ENCODE measurements at places on chromosomes 4 and X.

DNA sequence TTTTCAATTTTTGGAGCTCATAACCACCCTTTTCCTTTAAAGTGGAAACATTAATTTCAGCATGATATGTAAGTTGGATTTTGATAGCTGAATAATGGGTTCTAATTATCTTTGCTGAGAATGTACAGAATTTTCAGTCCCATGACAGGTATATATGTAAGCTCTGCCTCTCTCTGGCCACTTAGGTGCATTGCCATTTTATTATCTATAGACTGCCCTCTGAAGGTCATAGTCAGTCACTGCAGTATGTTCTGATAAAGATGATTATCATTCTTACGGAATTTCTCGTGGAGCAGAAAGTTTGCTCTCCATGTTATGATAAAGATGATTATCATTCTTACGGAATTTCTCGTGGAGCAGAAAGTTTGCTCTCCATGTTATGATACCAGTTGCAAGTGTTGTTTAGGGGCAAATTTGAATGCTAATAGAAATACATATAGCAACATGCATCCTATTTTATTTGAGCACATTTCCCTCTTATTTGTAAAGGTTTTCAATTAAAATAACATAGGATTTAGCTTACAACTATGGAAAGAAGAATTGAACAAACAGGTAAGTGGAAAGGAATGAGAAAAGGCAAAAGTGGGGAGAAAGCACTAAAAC, 10.4 kb downstream of the AFP start:
- DNase-seq, result no peak

DNA sequence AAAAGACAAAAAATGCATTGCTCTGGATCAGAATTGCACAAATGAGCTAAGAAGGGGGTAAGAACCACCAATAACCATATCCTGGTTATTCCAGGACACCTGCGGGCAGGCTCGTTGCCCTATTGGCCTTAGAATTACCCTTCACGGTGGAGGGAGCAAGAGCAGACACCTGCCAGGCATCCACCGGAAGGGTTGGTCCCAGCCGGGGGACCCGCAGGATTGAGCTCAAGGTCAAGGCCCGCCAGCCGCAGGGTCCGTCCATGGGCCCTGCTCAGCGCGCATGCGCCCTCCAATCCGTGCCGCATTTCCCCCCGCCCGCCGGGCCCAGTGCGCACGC, 575 bp downstream of the SLC25A6 start:
- no peak for DNase-seq

DNA sequence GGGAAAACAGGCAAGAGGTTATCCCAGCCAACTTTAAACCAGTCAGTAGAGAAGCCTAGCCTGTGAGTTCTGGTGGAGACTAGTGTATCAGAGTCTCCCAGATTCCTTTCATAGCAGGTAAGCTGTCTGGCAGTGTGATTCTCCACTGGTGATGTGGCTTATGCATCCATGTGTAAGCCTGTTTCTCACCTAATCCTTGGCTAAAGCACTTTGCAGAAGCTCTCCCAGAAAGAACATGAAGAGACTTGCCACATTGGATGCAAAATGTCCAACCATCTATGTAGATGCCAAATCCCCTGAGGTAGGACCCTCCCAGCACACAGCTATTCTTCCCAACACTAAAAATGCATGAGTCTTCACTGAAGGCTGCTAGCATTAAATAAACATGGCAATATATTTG, 111.7 kb downstream of the CHRNA9 start:
- no peak for DNase-seq

GRCh38 chrX:69124108-69124507, 41.1 kb downstream of the PJA1 start:
- DNase-seq, result no peak

GRCh38 chr4:137635108-137635507, 102.8 kb upstream of the PCDH18 start:
- DNase-seq, result no peak

GRCh38 chrX:9878146-9878820, 88.9 kb upstream of the CLDN34 start:
- DNase-seq, result no peak

DNA sequence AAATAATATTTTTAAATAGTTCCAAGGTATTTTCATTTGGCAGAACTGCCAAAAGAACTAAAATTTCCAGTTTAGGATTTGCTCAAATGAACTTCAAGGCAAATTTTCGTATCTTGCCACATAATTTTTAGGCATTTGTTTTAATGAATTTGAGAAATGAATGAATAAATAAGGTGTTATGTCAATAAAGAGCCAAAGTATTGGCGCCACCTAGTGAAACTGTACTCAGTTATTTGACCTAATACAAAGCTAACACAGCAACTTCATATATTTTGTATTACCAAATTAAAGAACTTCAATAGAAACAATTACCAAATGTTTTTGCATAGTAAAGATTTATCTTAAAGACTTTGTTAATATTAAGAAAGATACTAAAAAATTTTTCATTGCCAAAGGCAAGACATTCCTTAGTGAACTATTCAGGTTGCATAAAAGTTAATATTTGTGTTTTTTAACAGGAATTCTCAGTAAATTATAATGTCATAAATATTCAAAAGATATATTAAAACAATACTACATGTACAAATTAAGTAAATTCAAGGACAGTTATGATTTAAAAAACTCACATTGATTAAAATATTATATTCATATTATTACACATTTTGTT, 50.3 kb downstream of the STPG2 start:
- no peak for DNase-seq

DNA sequence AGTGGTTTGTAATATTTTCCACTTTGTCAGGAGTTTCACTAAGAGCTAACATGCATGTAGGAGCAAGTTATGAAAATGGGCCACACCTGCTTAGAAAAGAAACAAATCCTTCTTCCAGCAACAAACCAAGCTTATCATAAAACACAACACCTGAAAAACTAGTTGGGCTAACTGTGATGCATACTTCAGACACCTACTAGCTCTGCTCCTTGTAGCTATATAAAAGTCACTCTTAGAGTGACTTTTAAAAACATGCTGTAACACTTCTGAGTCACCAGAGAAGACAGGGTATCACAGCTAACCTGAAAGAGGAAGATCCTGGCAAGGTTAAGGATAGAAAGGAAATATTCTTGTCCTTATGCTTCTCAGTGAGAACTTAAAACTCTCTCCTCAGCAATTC, 3.6 kb upstream of the SLAIN2 start:
- no peak for DNase-seq

DNA sequence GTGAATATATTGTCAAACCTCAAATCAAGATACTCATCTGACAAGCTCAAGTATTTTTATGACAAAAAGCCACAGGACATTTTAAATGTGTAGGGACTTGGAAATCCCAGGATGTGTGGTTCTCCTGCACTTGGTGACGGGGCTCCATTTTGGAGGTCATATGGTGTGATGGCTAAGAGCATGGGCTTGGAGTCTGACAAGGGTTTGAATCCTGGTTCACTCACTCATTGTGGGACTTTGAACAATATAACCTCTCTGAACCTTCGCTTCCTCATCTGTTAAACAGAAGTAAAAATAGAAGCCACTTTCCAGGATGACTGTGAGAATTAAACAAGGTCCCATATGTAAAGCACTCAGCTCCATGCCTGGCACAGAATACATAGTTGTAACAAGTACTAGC, 99.6 kb downstream of the SMIM20 start:
- no peak for DNase-seq

- DNase-seq, result no peak
Measured at GRCh38 chr4:86296865-86297264, 63.0 kb downstream of the MAPK10 start.

DNA sequence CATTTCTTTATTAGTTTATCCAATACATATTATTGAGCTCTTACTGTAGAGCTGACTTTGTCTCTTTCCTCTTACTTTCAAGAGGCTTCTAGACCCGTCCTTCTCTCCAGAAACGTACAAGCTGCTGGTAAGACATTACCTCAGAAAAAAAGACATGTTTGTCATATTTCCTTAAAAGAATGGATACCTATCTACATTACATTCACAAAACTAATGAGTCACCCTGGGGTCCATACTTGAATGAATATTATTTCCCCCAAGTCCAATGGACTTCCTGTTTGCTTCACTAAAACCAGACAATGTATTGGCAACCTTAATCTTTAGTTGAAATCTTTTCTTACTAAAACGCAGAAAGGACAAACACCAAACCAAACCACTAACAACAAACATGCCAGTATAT, 176.5 kb upstream of the CLNK start:
- no peak for DNase-seq

DNA sequence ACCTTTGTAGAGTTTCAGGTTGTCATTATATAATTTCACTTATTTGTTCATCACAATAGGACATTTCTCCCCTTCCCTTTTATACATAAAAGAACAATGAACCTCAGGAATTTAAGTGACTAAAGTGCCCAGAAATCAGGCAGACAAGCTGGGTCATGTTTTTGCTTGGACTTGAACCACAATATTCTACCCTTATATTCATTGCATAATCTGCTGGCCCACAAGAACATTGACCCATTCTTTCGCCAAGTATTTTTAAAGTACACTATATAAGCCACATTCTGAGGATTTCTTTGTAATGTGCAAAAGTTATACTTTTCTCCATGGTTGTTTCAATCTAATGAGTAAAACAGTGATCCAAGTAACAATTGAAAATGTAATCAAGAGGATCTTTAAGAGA, 637.5 kb upstream of the SLIT2 start:
- no peak for DNase-seq

DNA sequence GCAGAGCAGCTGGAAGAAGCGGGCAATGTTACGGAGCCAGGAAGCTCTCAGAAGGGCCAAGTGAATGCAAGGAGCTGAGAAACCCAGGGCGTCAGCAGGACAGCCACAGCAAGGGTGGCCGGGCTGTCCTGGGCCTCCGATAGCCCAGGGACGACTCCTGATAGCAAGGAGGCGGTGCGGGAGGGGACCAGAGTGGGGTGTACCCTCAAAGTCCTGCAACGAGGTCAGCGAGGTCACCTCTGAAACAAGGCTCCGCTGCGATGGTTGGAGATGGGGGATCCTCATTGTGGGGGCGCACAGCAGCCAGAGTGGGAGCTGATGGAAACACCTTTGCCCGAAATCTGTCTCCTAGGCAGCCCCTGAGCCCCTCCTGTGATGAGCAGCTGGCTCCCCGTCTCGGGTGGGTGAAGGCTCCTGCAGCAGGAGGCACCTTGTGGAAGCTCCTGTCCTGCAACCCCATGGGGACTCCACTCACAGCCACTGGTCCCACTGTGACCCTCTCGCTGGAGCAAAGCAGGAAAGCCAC, 4.3 kb upstream of the CCNQ start:
- DNase-seq, result no peak

DNA sequence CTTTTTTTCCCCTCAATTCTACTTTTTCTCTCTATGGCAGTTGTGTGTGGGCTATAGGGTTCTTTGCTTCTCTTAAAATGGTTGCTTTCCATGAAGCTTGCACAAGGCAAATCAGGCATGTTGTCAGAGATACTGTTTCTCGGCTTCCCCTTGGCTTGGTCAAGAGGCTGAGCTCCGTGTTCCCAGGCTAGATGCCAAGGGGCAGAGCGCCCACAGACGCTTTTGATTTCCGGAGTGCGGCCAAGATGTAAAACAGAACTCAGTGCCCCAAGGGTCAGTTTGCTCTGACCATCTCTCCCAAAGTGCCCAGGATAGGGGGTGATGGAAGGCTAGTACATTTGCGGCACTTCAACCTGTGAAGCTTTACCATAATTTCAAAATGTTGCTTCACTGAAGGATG, 64.2 kb upstream of the DIPK2B start:
- DNase-seq, result no peak

- DNase-seq, result no peak
Measured at GRCh38 chrX:136106920-136107528, 40.3 kb upstream of the FHL1 start.

- no peak for DNase-seq
Measured at GRCh38 chrX:7108030-7108429, 39.5 kb upstream of the STS start.

GRCh38 chr4:136803433-136803832, 728.9 kb downstream of the PCDH18 start:
- DNase-seq, result no peak

- no peak for DNase-seq
Measured at GRCh38 chr4:155173371-155173770, 35.1 kb upstream of the NPY2R start.

GRCh38 chr4:56123051-56123450, 174.3 kb downstream of the CEP135 start:
- no peak for DNase-seq

DNA sequence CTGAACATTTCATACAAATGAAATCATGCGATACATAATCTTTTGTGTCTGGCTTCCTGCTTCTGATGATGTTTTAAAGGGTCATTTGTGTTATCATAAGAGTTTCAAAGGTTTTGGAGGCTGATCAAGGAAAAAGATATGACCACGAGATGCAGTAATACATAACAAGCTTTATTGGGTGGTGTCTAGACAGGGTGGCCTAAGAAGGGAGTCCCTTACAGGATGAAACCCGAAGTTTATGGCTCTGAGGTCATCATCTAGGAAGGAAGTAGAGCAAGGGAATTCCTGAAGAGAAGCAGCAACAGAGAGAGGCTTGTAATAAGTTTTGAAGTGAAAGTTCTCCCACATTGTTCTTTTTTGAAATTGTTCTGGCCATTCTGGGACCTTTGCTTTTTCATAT, 40.8 kb upstream of the SOD3 start:
- DNase-seq, result no peak

DNA sequence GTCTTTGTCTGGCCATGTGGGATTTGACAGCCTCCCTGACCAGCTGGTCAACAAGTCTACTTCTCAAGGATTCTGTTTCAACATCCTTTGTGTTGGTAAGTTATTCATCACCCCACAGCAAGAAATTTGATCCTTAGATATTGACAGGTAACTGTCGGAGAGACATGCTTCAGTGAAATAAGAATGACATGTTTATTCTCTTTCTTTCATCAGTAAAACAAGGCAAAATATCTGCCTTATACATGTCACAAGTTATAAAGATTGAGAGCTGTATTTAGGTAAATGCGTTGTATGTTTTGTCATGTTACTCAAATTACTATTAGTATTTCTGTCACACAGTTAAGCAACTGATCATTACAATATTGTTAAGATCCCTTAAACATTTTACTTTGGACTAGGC, 46.9 kb downstream of the SEPTIN11 start:
- DNase-seq, result no peak

DNA sequence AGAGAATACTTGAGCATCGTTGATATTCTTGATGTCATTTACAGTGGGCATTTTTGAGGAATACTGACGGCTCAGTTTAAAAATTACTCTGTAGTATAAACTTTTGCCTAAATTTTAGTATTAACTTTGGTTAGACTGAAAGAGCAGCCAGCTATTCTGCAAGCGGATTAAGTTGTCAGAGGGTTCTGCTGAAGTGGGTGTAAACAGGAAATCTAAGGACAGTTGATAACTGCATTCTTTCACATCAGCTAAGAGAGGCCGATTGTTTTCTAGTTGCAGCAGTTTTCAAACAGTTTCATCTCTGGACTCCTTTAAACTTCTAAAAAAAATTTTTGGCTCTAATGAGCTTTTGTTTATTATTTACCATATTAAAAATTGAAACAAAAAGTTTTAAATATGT, 149.6 kb downstream of the RAPGEF2 start:
- DNase-seq, result no peak

GRCh38 chrX:72366178-72366577, 60.5 kb upstream of the CITED1 start:
- DNase-seq, result no peak

GRCh38 chrX:41023098-41023497, 62.1 kb upstream of the USP9X start:
- DNase-seq, result no peak

All from activated CD4-positive, CD25-positive, alpha-beta regulatory T cell (primary cell).